ENCODE measurements at places on chromosomes 16 and 17.

DNA sequence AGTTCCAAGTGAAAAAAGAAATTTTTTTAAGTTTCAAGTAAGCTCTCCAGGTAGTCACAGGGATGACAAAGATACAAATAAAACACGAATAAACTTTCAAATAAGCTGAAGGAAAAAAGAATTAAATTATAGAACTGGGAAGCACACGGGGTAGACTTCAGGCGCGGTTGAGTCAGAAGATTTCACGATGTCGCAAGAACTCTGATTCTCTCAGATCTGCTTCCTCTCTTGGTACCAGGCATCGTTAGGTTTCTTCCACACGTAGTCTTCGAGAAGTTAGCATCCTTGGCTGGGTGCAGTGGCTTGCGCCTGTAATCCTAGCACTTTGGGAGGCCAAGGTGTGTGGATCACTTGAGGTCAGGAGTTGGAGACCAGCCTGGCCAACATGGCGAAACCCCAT, 784.1 kb upstream of the RBFOX1 start:
- DNase-seq: no peak

GRCh38 chr16:3152991-3153368, 18.2 kb downstream of the ZNF213 start:
- no peak for DNase-seq

DNA sequence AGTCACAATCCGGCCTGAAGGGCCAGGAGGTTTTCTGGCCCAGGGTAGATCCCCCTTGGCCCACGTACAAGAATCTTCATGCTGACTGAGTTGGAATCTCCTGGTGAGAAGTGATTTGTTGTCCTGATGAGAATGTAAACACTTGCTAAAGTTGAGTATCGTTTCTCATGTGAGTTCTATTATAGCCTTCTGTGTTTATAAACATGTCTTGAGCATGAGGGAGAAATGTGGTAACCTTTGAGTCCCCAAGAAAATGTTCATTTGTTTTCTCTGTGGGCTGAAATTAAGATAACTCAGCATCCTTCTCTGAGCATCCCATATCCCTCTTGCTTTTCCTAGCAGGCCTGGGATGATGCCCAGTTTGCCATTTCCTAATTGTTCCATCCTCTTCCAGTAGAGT, 204.8 kb downstream of the FTO start:
- DNase-seq: no peak

DNA sequence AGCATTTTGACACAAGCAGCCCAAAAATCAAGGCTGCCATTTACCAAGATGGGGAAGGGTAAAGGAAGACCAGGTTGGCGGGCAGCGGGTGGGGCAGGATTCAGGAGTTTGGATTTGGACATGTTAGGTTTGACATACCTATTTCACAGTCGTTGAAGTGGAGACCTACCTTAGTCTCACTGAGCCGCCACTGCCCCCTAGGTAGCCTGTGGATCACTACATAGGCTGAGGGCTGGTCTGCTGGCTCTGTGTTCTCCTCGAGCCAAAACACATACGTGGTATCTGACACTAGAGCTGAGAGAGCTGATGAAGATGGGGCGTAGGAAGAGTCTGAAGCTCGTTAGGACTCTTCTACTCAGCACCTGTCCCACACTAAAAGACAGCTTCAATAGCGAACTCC, 115.1 kb downstream of the HIC1 start:
- peak; percentile 55 for DNase-seq

- DNase-seq: peak; percentile 3
These were observed 163.2 kb upstream of the FOXF1 start for GRCh38 chr16:86347090-86347489.

DNA sequence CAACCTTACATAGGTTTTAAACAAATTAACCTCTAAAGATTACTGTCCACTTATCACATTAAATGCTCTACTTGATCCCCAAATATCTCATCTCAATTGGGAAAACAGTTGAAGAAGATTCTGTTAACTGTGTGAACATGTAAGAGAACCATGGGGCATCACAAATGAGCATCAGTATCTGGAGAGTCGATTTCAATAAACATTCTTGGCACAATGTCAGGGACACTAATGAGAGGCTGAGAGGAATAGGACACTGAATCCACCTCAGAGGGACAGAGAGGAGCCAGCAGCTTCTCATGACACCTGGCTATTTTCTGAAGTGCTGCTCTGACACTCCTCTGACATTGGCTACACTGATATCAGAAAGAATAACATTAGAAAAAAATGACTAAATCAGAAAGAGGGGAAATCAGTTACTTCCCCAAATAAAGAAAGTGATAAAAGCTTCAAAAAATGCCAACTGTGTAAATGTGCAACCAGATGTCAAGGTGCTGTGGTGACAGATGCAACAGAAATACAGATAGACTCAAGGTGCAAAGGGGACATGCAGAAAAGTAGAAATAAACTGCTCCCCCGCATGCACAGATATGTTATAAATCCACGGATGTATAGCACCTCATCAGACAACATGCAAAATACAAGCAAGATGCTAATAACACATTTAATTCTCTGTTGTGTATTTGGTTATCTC, 67.4 kb downstream of the SNX11 start:
- DNase-seq: no peak

DNA sequence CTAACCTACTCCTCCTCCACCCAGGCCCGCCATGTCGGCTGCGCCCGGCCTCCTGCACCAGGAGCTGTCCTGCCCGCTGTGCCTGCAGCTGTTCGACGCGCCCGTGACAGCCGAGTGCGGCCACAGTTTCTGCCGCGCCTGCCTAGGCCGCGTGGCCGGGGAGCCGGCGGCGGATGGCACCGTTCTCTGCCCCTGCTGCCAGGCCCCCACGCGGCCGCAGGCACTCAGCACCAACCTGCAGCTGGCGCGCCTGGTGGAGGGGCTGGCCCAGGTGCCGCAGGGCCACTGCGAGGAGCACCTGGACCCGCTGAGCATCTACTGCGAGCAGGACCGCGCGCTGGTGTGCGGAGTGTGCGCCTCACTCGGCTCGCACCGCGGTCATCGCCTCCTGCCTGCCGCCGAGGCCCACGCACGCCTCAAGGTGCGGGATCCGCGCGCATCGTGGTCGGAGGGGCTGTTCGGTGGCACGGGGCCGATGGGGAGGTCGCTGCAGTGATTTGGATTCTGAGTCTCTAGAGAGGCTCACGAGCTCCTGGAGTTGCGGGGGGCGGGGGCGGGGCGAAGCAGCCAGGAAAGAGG, 878 bp downstream of the TRIM72 start:
- DNase-seq: no peak

DNA sequence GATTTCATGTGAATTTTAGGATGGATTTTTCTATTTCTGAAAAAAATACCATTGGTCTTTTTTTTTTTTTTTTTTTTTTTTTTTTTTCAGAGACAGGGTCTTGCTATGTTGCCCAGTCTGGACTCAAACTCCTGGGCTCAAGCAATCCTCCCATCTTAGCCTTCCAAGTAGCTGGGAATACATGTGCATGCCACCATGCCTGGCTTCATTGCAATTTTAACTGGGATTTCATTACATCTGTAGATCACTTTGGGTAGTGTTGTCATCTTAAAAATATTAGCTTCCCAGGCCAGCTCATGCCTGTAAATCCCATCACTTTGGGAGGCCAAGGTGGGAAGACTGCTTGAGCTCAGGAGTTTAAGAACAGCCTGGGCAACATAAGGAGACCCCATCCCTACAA, 54.8 kb downstream of the TOM1L2 start:
- no peak for DNase-seq

- DNase-seq: no peak
These were observed 13.8 kb downstream of the CTRL start for GRCh38 chr16:67917852-67918236.

GRCh38 chr17:46901291-46901690, 21.7 kb upstream of the GOSR2 start:
- no peak for DNase-seq

- no peak for DNase-seq
These were observed 219.8 kb downstream of the KATNIP start for GRCh38 chr16:27769561-27770255.

DNA sequence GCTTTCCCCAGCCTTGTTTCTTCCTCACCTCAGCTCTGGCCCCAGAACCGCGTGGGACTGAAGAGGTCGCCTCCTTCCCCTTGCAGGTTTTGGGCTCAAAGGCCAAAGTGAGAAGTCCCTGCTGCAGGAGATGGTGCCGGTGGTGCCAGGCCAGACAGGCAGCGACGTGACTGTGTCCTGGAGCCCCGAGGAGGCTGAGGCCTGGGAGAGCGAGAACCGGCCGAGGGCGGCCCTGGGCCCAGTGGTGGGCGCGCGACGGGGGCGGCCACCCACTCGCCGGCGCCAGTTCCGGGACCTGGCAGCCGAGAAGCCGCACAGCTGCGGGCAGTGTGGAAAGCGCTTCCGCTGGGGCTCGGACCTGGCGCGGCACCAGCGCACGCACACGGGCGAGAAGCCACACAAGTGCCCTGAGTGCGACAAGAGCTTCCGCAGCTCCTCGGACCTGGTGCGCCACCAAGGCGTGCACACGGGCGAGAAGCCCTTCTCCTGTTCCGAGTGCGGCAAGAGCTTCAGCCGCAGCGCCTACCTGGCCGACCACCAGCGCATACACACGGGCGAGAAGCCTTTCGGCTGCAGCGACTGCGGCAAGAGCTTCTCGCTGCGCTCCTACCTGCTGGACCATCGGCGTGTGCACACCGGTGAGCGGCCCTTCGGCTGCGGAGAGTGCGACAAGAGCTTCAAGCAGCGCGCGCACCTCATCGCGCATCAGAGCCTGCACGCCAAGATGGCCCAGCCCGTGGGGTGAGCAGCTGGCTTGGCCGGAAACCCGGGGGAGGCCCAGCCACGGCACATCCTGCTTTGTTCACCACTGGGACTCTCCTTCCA, 6.0 kb downstream of the ZNF213 start:
- DNase-seq: no peak

- no peak for DNase-seq
These were observed 457.6 kb upstream of the ZFHX3 start for GRCh38 chr16:73505577-73505976.

DNA sequence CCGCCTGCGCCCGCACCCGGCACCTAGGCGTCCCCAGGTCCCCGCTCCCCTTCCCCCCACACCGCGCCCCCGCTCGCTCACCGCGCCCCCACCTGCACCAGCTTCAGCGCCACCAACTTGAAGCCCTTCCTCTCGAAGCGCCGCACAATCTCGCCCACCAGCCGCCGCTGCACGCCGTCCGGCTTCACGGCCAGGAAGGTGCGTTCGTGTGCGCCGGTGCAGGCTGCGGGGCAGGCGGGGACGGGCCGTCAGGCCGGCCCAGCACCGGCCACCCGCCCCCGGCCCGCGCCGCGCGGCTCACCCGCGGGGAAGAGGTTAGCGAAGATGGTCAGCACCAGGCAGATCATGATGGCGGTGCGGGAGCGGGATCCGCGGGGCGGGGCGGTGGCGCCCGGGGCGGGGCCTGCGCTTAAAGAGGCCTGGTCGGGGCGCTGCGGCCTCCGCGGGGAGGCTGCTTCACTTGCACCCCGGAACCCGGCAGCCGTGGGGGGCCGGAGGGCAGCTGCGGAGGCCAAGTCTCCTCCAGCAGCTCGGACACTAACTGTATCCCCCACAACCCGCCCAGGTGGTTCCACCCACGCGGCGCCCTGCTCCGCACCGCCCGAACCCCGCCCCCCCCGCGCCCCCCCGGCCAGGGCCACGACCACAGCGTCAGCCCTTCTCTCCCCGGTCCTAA, at the start of gene NME3:
TSS of gene NME3 (minus strand) at position 356 of the 676 bp plus-strand sequence. CDS start at position 347, 9 bp downstream.
- DNase-seq: peak; percentile 54

DNA sequence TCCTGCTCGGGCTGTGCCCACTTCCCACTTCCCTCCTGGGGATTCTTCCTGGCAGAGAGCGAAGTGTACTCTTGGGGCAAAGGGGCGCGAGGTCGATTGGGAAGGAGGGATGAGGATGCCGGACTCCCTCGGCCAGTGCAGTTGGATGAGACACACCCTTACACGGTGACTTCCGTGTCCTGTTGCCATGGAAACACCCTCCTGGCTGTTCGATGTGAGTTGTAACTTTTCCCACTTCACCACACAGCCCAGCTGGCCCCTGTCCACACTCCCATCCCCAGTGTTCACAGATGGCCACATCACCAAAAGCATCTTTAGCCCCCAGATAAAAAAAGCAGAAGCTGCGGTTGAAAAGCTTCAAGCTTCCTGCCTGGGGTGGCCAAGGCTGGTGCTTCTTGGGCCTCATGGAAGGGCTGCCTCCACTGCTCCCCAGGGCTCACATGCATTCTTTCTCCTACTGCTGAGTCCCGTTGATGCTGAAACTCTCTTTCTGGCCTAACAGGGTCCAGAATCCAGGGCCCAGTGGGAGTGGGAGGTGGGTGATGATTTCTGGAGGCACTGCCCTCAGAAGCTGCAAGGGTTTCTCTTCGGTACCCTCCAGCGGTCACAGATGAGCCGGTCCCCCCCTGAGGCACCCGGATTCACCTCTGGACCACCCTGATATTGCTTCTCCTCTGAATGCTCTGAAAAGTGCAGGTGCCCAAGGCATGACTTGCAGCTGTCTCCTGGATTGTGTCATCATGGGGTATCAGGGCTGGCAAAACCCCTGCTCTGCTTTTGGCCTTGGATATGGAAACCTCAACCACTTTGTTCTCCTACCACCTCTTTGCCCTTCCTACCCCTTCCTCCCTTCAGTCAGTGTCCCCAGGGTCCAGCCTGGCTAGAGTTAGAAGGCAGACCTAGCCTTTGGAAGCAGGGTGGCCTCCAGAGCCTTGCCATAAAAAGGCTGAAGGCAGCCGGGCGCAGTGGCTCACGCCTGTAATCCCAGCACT, 2.2 kb upstream of the TRAF4 start:
- DNase-seq: no peak

DNA sequence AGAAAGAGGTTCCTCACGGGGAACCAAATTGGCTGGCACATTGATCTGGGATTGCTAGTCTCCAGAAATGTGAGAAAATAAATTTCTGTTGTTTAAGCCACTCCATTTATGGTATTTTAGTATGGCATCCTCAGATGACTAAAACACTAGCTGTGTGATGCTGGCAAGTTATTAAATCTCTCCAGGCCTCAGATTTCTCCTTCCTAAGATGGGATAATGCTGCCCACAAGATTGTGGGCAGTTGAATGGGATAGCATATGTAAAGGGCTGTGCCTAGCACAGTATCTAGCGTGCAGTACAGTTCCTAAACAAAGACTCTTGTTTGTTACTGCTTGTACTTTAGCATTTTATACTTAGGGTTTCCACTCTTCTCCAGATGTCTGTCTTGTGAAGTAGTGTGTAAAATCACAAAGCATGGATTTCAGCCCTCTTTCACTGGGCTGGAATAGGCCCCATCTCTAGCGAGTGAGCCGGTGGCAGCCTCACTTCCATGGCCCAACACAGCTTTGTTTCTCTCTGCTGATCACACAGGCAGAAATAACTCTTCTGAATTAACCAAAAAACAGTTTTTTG, 38.2 kb upstream of the PHAF1 start:
- DNase-seq: no peak

- DNase-seq: no peak
These were observed 2.1 kb downstream of the TRAF7 start for GRCh38 chr16:2157480-2158261.

- no peak for DNase-seq
These were observed 5.5 kb downstream of the CCL17 start for GRCh38 chr16:57409870-57410587.

GRCh38 chr17:50471009-50471905, 2.6 kb upstream of the CHAD start:
- DNase-seq: no peak

GRCh38 chr16:87728026-87728425, 37.8 kb downstream of the KLHDC4 start:
- DNase-seq: no peak

GRCh38 chr16:2056681-2057407, 9.1 kb downstream of the TSC2 start:
- DNase-seq: peak; percentile 20

- no peak for DNase-seq
These were observed 585.1 kb upstream of the CDH5 start for GRCh38 chr16:65781363-65781762.

All from SK-MEL-5 (cell line).